ENCODE measurements at places on chromosomes 5 and 9.

DNA sequence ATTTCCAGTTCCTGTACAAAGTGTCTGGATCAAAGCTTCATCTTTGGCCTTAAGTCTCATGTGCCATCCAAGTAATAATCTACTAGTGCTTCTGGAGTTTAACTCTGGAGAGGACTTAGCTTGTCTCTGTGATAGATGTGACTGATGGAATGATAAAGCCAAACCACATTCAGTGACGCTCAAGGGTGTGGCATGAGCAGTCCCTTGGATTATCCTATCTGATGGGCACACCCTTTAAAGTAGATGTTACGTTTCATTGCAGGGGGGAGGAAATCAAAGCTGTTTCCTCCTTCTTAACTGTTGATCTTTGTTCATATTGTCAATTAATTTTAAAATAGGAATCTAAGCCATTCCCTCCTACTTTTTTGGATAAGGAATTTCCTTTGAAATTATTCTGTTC, 8.5 kb upstream of the EGFLAM start:
- no peak overlapping the region for H3K4me3 ChIP-seq
- H3K4me1 ChIP-seq = no peaks in the 10 kb centered on the region
- H3K27ac ChIP-seq = no peak overlapping the region
- no peaks in the 10 kb centered on the region for H3K36me3 ChIP-seq
- DNase-seq = no peak
- H3K27me3 ChIP-seq = peaks cover 6% of the 10 kb centered on the region

- H3K4me1 ChIP-seq = no peaks in the 10 kb centered on the region
- H3K27ac ChIP-seq = no peak overlapping the region
- H3K4me3 ChIP-seq = no peak overlapping the region
- H3K27me3 ChIP-seq = peaks cover 11% of the 10 kb centered on the region
- no peaks in the 10 kb centered on the region for H3K36me3 ChIP-seq
Observed at GRCh38 chr9:98598861-98599260, 109.9 kb downstream of the GABBR2 start.

- H3K4me1 ChIP-seq = no peaks in the 10 kb centered on the region
- no peak overlapping the region for H3K4me3 ChIP-seq
- no peak for DNase-seq
Observed at GRCh38 chr5:1325870-1326531, 18.9 kb downstream of the CLPTM1L start.

DNA sequence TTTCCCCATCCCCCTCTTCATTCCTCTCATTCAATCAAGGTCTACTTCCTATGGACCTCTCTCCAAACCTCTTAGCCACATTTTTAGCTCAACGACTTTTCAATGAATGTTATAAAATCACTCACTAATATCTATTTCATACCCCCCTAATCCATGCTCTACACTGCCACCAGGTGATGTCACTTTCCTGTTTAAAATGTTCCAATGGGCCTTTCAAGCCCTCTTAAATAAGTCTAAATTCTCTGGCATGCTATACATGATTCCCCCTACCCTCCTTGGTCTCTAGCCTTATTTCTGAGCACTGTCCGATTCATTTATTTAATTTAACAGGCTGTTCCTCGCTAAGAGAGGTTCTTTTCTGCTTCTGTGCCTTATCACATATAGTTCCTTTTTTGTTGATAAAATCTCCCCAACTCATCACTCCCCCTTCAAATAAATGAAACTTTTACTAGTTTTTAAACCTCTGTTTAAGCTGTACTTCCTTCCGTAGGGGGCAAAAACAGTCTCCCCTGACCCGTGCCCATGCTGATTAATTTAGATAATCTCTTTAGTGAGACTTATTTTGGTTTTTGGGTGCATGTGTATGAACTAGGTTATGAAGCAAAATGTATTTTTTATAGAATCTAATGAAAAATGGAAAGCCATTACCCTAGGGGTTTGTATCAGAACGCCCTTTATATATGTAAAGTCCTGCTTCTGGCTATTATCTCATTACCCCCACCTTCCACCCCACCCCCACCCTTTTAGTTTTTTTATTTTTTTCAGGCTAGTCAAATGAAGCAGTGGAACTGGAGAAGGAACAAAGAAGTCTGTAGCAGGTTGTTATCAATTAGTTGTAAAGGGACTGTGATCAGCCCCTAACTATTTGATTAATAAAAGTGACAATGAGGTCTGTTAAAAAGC, 9.0 kb downstream of the ABHD17B start:
- peak overlapping the region; percentile 1 for H3K4me3 ChIP-seq
- peaks cover 70% of the 10 kb centered on the region for H3K4me1 ChIP-seq
- no peaks in the 10 kb centered on the region for H3K27me3 ChIP-seq

DNA sequence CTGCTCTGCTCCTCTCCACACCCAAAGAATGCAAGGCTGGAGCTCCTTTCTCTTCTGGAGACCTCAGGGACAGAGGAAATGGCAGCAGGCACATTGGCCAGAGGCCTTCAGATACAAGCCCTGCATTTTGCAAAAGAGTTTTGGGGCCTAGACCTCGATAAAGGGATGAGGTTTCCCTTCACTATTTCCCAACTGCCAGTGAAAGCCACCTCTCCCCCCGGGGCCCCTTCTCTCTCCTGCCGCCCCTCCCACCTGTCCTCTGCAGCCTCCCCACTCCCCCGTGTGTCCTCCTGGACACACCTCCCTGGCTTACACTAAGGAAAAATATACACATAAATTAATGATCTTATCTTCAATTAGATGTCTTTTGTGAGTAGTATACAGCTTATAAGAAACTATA, 21.3 kb upstream of the LMNB1 start:
- peak overlapping the region; percentile 49 for H3K27ac ChIP-seq
- H3K27me3 ChIP-seq = no peaks in the 10 kb centered on the region
- H3K4me1 ChIP-seq = peaks cover 54% of the 10 kb centered on the region
- no peak for DNase-seq
- H3K4me3 ChIP-seq = no peak overlapping the region

DNA sequence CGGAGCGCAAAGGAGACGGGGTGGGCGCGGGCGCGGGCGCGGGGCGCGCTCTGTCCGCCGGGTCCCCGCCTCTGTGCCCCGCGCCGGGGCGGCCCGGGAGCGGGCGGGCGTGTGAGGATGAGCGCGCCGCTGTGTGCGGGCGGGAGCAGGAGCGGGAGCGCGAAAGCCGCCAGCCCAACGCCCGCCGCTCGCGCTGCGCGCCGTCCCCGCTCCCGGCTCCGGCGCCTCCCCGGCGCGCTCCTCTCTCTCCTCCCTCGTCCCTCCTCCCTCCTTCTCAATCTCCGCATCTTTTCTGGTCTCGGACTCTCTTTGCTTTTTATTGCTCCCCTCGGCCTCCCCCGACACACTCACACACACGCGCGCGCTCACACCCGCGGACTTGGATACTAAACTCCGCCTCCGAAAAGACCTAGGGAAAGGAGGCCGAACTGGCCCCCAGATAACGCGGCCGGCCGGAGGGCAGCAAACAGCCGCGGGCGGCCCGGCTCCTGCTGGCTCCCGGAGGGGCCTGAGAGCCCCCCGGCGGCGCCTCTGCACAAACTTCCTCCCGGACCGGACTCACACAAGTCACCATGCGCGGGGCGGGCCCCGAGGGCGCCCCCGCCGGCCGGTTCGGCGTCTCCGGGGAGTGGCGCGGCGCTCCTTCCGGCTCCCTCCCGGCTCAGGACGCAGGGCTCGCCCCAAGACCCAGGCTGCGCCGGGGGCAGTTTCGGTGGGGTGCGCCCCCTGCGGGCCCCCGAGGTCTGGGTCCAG, at the start of gene FIBCD1:
Gene FIBCD1 (minus strand): TSS at position 596 of the 753 bp plus-strand sequence. CDS start 640 bp downstream, outside the sequence.
- peaks cover 60% of the 10 kb centered on the region for H3K27me3 ChIP-seq
- no peak within 1 kb of the TSS for H3K27ac ChIP-seq
- peaks cover 10% of the 10 kb centered on the region for H3K4me1 ChIP-seq
- H3K4me3 ChIP-seq = peak within 1 kb of the TSS; percentile 65
- DNase-seq = peak; percentile 45

DNA sequence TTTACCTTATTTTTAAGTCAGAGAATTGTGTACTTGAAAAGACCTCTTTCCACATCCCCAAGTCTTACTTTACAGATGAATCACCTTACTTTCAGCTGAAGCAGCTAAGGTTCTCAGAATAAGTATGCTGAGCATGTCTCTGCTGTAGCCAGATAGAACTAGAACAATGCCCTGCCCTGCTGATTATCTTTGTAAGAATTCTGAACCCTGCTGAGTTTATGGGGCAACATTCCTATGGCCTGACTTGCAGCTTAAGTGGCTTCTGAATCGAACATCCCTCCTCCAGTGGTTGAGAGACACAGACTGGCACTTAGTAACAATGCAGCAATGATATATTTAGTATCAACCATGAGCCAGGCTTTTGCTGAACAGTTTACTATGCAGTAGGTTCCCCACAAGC, 592.0 kb upstream of the WWC1 start:
- no peak overlapping the region for H3K4me3 ChIP-seq
- H3K4me1 ChIP-seq = no peaks in the 10 kb centered on the region
- H3K27me3 ChIP-seq = no peaks in the 10 kb centered on the region
- no peak overlapping the region for H3K27ac ChIP-seq
- no peaks in the 10 kb centered on the region for H3K36me3 ChIP-seq

- peak overlapping the region; percentile 95 for H3K27ac ChIP-seq
- peak; percentile 49 for DNase-seq
- H3K27me3 ChIP-seq = no peaks in the 10 kb centered on the region
- peak overlapping the region; percentile 96 for H3K4me3 ChIP-seq
- H3K4me1 ChIP-seq = peaks cover 37% of the 10 kb centered on the region
Observed at GRCh38 chr5:109688630-109688969, 1.1 kb upstream of the MAN2A1 start.

- H3K27me3 ChIP-seq = peaks cover 4% of the 10 kb centered on the region
- H3K4me1 ChIP-seq = no peaks in the 10 kb centered on the region
- no peak for DNase-seq
- H3K36me3 ChIP-seq = no peaks in the 10 kb centered on the region
Observed at GRCh38 chr5:83492331-83492730, 20.8 kb downstream of the VCAN start.

DNA sequence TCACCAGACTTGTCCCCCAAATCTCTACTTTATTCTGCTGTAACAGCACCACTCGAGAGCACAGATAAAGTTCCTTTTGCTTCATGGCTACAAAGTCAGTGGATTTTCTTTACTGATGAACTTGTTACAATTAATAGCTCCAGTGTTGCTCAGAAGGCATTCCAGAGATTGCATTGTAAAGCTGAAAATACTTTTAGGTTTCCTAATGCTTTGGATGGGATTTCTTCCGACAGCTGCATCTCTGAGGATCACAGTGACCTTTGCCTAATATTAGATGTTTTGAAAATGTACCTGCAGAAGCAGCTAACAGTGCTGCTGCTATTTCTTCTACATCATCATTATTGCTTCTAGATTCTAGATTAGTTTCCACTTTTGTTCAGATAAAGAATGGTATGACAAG, 58.8 kb upstream of the TMEM171 start:
- peaks cover 4% of the 10 kb centered on the region for H3K4me1 ChIP-seq
- H3K36me3 ChIP-seq = no peaks in the 10 kb centered on the region
- no peak overlapping the region for H3K27ac ChIP-seq
- no peak for DNase-seq
- no peaks in the 10 kb centered on the region for H3K27me3 ChIP-seq

DNA sequence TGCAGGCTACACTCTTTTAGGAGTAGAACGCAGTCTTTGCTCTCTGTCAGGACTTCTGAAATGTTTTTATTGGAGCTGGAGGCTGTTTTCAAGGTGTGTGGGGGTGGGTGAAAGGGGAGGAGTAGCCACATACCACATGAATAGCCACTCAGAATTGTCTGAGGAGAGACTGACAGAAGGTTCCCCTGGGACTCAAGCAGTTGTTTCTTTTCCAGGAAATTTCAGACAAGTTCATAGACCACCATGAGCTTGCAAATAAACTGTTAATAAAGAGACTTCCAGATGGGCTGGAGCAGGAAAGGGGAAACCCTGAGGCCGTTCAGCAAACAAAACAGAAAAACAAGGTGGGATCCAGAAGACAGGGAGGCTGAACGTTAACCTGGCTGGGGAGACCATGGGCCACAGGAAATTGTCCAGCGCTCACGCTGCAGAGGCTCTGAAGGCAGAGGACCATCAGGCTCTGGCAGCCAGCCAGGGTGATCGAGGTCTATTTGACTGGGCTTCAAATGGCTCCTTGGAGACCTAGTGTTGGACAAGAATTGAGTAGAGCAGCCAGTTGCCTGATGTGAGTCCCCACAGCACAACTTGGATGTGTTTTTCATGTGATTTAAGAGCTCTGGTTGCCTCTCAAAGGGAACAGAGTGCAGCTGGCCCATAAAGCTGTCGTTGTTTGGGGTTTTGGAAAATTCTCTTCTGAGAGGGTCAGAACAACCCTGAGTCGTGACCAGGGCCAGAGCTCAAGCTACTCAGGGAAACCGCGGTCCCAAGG, 159.2 kb upstream of the RAI14 start:
- H3K27ac ChIP-seq = no peak overlapping the region
- no peak overlapping the region for H3K4me3 ChIP-seq
- DNase-seq = no peak
- peaks cover 14% of the 10 kb centered on the region for H3K27me3 ChIP-seq
- peaks cover 12% of the 10 kb centered on the region for H3K4me1 ChIP-seq

- DNase-seq = peak; percentile 88
- no peaks in the 10 kb centered on the region for H3K27me3 ChIP-seq
- peaks cover 33% of the 10 kb centered on the region for H3K36me3 ChIP-seq
- peaks cover 47% of the 10 kb centered on the region for H3K4me1 ChIP-seq
Observed at GRCh38 chr5:80837679-80838078, 122.5 kb upstream of the RASGRF2 start.

DNA sequence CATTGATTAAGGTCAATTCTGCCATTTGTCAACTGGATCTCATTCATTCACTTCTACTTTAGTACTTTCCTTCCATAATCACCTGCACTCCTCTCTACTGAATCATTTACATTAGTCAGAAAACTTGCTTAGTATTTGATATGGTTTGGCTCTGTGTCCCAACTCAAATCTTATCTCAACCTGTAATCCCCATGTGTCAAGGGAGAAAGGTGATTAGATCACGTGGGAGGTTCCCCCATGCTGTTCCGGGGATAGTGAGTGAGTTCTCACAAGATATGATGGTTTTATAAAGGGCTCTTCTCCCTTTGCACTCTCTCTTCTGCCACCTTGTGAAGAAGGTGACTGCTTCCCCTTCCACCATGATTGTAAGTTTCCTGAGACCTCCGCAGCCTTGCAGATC, 23.7 kb upstream of the UGCG start:
- H3K4me3 ChIP-seq = no peak overlapping the region
- H3K36me3 ChIP-seq = peaks cover 9% of the 10 kb centered on the region
- DNase-seq = no peak

- no peak overlapping the region for H3K27ac ChIP-seq
- H3K36me3 ChIP-seq = no peaks in the 10 kb centered on the region
Observed at GRCh38 chr9:98403715-98404114, 148.3 kb upstream of the TBC1D2 start.
